ENCODE measurements at places on chromosomes 12 and 14. TPM values are rescaled to one million over a fixed set of nuclear protein-coding genes. Genes with fewer than 3 reads are reported as not detected.

GRCh38 chr12:132175496-132176384, 31.5 kb downstream of the NOC4L start:
- DNase-seq, result no peak

- no peak for DNase-seq
These were observed 91.7 kb downstream of the MYRFL start for GRCh38 chr12:69916544-69917235.

- no peak for DNase-seq
These were observed 54.7 kb downstream of the MIPOL1 start for GRCh38 chr14:37252434-37252833.

ATP6V1D gene
- 39.4 TPM for total RNA-seq

CEP170B gene
- total RNA-seq, result 26.3 TPM

- DNase-seq, result no peak
These were observed 191.6 kb downstream of the CRADD start for GRCh38 chr12:93868771-93869170.

DNA sequence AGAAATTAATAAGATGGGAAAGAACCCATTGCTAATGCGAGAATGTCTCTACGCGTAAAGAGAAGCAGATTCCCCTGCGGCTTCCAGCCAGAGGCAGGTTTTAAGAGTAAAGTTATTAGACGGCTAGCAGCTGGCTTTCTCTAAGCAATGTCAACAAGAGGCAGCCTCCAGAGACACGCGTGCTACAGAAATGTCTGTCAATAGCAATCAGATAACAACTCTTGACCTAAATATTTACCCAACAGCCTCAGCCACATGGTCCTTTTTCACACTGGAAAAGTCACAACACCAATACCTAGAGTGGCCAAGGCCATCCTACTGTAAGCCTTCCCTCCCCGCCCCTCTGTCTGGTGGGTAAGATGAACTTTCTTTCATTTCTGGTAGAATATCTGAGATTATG, 146.0 kb upstream of the SFSWAP start:
- no peak for DNase-seq

DNA sequence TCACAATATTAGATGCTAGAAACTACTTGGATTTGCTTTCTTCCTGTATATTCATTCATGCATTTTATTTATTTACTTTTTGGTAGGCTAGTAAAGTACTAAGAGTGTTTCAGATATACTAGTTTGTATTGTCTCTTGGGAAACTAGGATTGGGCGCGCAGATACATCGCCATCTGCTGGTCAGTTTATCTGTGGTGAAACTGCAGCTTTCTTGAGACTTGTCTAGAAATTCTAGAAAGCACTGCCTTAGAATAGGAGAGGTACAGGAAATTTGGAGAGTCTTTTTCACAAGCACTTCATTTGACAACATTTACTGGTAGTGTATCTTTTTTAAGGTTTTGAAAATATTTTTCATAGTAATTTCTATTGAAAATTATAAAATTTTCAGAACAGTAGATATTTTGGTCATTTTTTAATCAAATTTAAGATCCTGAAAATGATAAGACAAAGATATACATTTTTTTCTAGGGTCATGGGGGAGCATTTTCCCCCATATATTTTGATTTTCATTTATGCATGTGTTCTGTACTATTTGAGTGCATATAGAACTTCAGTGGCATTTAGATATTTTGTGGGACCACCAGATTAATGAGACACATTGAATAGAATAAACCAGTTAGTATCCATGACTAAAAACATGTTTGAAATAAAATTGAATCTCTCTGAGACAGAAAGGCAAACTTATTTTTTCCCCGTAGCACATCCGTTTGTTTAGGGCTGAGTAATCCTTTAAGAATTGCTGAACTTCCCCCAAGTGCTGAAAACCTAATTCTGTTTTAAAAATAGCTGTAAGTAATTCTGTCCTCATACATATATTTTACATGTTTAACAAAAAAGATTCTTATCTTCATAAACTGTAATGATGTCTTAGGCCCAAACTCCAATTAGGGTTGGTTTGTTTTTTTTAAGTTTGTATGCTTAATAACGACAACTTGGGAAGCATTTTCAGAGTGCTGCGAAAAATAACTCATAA, 44.5 kb downstream of the SLC38A6 start:
- DNase-seq, result peak; percentile 34

GRCh38 chr14:93857500-93858283, 69.4 kb upstream of the PRIMA1 start:
- DNase-seq, result no peak

GRCh38 chr14:104107611-104108569, 22.4 kb downstream of the ASPG start:
- peak; percentile 56 for DNase-seq

PROX2 gene
- total RNA-seq, result not detected

- no peak for DNase-seq
These were observed 5.3 kb upstream of the FOXN3 start for GRCh38 chr14:89422181-89422951.

ADAMTS20 gene
- not detected for total RNA-seq

DNA sequence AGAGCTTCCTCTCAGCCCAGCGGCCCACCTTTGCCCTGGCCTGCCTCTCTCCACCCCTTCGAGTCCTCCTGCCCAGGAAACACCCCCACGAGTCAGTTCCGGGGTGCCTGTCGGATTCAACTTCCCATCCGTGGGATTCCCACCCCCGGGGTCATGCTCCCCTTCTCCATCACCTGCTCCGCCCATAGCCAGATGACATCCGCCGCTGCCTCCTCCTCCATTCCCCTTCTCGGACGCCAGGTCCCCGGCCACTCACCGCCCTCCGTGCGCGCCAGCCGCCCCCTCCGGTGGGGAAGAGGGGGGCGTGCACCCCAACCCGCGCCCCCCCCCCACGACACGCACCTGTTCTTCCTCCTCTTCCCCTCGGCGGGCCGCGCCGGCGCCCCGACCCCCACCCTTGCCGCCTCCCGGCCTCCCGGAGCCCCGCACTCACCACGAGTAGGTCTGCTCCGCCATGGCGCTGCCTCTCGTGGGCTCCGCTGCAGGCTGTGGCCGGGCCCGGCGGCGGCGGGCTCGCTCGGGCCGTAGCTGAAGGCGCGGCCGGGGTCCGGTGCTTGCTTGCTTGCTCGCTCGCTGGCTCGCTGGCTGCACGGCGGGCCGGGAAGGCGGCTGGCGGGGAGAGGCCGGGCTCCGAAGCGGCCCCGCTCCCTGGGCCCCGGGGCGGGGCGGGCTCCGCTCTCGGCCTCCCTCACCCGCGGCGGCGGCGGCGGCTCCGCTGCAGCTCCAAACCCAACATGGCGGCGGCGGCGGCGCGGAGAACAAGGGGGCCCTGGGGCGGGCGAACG, 554 bp downstream of the SPPL3 start:
- DNase-seq, result peak; percentile 73

DNA sequence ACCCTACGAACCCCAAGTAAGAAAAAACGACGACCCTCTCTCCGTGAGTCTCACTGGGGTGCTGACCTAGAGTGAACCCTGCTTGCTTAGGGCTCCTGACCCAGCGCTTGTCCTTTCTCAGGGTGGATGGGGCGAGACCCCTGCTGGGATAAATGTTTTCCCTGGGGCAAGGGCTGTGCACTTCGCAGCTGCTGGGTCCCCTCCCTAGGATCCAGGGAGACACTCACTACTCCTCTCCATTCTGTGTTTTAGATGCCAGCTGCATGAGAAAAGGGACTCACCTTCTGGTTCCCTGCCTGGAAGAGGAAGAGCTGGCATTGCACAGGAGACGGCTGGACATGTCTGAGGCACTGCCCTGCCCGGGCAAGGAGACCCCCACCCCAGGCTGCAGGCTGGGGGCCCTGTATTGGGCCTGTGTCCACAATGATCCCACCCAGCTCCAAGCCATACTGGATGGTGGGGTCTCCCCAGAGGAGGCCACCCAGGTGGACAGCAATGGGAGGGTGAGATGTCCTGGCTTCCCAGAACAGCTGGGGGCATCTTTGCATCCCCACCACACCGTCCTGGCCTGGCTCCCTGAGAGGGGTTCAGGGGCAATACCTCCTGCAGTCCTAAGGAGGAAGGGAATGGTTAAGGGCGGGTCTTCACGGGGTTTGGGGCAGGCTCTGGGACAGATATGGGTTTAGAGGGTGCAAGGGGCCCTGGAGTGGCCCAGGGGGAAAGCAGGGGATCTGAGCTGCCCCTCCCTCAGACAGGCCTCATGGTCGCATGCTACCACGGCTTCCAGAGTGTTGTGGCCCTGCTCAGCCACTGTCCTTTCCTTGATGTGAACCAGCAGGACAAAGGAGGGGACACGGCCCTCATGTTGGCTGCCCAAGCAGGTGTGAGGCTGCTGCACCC, 663 bp downstream of the ANKRD33 start:
- no peak for DNase-seq

DNA sequence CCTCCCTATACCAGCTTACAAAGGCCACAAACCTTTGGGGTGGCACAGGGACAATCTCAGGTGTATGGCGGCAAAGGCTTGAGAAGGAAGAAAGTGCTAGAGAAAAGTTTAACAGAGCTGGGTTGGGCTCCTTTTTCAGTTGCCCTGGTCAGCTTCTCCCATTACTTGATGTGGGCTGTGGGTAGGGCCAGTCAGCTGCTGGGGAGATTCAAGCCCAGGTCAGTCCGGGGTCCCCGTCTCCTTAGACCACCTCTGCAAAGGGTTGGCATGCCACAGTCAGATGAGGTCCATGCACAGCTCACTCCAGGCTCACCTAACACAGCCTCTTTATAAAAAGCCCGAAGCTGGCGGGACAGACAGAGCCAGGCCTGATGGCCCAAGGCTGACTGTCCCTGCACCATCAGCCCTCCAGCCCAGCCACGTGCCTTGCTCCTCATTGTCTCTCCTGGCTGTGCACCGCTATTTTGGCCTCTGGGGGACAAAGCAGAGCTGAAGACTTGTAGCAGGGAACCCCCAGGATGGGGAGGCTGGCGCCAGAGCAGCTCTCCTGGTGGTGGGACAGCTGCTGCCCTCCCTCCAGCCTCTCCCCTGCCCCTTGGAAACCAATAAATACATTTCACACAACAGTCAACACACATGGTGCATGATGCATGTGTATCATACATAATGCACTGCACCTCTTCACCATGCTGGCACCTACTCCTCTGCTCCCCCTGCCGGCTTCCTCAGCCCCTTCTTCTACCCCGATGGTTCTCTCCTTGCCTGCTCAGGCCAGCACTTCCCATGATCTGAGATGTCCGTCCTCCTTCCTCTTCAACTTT, 61.7 kb upstream of the DDX11 start:
- no peak for DNase-seq

RFX4 gene
- total RNA-seq, result 0.12 TPM

POTEG gene
- not detected for total RNA-seq

DNA sequence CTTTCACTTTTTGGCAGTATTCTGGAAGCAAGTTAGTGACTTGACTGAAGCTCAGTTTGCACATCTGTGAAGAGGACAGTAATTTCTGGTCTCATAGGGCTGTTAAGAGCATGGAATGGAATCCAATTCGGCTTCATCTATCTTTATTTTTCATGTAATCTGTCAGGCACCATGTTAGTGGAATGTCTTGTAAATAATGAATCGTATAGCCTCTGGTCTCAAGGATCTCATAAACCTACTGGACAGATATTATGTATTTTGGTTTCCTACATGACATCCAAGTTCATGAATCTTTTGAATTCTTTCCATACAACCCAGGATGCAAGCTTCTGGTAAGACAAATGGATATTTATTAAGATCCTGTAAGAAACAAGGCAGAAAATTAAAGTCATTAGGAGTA, 24.0 kb downstream of the TMTC2 start:
- DNase-seq, result no peak

- peak; percentile 72 for DNase-seq
These were observed 323.8 kb downstream of the RAD51B start for GRCh38 chr14:68143341-68143841.

- DNase-seq, result no peak
These were observed 5.5 kb upstream of the LRRC74A start for GRCh38 chr14:76820700-76821099.

DNA sequence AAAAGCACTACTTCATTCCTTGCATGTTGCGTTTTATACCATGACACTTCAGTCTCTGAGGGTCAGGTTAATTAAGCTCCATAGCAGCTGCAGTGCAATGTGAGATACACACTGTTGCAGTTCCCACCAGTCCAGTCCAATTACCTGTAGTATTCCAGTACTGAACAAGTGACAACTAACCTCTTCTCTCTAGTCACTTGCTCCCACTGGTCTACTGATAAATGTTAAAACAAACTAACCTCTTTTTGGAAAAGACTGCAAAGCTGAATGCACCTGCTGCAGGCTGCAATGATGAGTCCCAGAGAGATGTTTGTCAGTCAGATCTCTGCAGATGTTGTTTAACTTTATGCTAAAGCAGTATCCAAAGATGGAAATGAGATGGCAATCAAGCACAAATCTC, 7.9 kb downstream of the NOVA1 start:
- no peak for DNase-seq

DNA sequence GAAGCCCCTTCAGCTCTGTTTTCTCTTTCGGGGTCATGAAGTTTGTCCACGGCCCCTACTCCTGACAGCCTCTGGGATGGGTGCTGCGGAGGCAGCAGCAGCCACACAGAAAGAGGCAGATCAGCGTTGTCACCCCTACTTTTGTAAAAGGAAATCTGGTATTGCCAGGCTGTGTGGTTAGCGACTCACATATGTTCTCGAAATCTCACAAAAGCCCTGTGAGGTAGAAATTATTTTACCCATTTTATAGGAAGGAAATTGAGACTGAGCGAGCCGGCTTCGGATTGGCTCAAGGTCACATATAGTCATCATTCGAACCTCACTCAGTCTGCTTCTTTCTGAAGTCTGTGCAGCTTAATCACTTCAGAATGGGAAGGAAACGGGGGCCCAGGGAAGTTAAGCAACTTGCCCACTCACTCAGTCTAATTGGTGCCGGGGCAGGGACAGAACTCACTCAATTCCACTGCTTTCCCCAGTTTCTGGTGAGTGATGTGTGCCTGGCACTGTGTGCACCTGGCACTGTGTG, 1.1 kb upstream of the CKAP4 start:
- DNase-seq, result no peak

- no peak for DNase-seq
These were observed 153.3 kb downstream of the PRKCH start for GRCh38 chr14:61474701-61475100.

HOXC4 gene
- 0.15 TPM for total RNA-seq

TPH2 gene
- total RNA-seq, result not detected

- no peak for DNase-seq
These were observed 45.6 kb downstream of the DNAH10 start for GRCh38 chr12:123807670-123808069.

- no peak for DNase-seq
These were observed 54.3 kb downstream of the PTPN11 start for GRCh38 chr12:112473056-112473455.

GRCh38 chr12:124018539-124018938, 45.5 kb downstream of the ZNF664 start:
- DNase-seq, result no peak

DNA sequence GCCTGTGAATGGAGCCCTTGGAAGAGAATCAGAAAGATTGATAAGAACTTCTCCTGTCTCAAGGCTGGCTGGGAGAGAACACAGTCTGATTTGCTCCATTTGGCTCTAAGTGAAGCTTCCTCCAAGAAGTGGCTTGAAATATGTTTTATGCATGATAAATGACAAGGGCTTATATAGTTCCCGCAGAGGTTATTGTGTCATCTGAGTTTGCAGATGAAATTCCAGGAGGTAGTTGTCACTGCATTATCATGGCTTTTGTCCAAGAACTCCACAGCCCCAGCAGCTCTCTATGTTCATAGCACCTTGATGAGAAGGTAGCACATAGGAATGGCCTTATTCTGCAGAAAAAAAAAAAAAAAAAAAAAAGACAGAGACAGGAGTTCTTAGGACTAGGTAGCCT, 108.5 kb downstream of the DACT1 start:
- no peak for DNase-seq

Measured in pancreas (tissue), 10 donors.